ENCODE measurements at places on chromosomes 13 and 19.

- DNase-seq, result no peak
Observed at GRCh38 chr13:46165485-46166223, 16.3 kb downstream of the LCP1 start.

GRCh38 chr13:108621462-108621861, 7.9 kb upstream of the MYO16 start:
- no peak for DNase-seq

DNA sequence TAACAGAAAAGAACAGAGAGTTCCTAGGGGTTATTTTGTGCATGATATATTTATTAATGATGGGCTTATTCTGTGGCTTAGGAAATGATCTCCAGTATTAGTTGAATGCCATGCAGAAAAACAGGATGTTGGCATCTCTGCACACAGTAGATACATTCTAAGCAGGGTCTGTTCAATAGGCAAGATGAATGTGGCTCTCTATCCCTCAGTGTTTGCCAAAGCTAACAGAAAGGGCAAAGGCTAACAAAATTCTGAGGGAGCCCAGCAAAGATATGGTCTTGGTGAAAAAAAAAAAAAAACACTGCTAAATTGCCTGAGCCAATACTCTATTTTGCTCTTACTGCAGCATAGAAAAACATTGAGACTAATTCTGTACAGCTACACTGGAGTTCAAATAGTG, 1095.8 kb downstream of the UQCRFS1 start:
- no peak for DNase-seq

DNA sequence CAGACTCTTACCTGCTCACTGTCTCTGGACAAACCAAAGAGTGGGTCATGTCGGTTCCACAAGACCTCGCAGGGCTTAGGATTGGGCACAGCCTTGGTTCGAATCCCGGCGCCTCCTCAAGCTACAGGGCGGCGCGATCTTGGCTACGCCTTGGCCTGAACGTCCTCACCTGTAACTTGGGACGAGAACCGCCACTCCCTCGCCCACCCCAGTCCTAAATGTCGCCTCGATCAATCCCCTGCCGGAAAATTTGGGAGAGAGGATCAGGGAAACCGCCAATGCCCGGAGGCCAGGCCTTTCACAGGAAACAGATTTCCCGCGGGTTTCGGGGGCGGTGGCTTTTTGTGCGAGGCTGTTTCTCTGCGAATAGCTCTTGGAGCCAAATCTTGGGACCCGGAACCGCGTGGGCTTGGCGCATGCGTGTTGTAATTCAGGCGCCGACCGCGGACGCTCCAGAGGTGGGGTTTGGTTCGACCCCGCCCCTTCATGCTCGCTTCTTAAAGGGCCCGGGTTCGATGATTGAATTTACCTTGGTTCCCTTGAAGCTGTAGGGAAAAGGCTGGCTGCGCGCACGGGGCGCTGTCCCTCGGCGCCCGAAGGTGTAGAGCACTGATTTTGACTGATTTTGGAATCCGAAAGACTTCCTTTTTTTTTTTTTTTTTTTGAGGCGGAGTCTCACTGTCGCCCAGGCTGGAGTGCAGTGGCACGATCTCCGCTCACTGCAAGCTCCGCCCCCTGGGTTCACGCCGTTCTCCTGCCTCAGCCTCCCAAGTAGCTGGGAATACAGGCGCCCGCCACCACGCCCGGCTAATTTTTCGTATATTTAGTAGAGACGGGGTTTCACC, at the start of gene NR2C2AP:
NR2C2AP (minus strand) TSS at position 403 of the 845 bp plus-strand sequence; CDS start at position 49, 354 bp downstream.
- DNase-seq, result peak; percentile 88

DNA sequence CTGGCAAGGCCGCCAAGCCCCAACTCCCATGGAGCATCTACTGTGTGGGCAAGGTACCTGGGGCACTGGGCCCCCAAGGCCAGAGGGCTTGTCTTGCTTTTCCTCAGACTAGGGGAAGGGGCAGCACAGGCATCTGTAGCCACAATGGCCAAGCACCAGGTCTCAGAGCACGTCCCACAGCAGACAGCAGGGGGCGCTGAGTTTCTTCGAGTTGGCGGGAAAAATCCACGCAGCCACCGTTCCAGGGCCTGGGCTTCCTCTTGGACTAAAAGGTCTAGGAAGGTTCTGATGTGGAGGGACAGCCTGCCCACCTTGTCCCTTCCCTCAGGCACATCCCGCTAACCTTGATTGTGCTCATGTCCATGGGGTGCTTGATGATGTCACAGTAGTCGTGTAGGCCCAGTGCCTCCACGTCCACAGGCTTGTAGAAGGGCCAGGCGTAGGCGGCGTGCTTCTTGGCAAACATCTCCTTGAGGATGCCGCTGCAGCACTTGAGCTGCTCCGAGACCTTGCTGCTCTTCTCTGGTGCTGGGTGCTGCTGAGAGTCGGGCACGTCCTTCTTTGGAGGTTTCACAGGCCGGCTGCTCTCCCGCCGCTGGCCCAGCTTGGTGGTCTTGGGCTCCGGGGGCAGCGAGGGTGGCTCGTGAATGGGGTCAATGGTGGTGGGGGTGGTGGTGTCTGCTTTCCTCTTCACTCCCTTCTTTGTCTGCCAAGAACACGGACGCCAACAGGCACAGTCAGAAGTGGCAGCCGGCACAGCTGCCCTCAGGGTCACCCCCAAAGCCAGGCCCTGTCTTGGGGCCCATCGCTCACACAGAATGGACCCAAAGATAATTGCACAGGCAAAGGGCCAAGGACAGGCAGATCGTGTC, 32.0 kb upstream of the EPHX3 start:
- DNase-seq, result peak; percentile 78

GRCh38 chr13:106183410-106184065, 351.9 kb downstream of the EFNB2 start:
- no peak for DNase-seq

DNA sequence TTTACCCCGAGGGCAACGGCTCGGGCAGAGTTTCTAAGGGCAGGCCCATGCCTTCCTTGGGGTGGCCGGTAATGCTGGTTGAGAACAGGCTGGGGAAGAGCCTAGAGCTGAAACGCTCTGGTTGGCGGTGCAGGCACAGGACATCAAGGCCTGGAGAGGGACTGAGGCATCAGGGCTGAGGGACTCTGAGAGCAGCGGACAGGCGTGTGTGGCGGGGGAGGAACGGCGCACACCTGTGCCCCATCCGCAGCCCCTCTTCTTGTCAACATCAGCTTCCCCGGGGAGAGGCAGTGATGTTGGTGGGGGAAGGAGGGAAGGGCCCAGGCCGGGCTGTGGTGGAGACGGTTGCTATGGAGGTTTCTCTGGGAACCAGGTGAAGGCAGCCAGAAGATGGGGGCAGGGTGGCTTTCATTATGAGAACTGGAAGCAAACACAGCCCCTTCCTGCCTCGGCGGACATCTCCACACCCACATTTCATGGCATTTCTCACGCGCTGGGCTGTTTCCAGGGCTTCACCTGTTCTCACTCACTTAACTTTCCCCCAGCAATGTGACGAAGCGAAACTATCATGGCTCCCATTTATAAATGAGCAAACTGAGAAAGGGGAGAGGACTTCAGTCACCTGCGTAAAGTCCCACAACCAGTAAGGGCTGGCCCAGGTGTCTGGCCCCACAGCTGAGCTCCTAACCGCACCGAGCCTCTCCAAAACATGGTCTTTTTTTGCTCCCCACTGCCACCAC, 8.2 kb upstream of the ATF5 start:
- no peak for DNase-seq

DNA sequence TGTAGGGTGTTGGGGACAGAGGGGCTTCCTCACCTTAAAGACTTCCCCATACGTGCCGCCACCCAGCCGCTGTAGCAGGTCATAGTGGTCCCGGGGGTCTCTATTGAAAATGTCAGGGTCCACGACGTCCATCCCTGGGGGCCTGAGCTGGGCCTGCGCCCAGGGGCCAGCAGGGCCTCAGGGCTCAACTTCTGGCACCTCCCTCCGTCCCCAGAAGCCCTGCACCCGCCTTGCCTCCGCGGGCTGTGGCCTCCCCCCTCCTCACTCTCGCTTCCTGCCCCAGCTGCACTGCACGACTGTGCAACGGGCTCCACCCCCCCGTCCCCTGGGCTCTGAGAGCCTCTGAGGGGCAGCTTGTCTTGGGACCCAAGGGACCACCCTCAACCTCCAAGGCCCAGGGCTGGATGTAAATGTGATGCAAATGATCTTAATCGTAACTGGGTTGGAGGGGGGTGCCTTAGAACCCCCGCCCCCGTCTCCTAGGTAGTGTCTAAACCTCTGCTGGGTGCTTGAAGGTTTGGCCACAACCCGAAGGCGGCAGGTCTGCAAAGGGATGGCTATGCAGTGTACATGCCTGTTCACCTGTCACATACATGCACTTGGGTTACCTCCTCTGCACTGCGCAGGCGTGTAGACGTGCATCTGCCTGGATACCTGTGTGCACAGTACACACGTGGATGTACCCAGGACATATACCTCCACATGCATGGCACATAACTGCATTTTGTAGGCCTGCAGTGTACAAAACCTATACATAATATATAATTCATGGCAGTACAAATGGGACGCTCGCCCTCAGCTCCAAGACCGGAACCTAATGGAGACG, at the start of gene MAP4K1:
MAP4K1 (minus strand) TSS at position 190 of the 826 bp plus-strand sequence; CDS start at position 132, 58 bp downstream.
- peak; percentile 29 for DNase-seq

DNA sequence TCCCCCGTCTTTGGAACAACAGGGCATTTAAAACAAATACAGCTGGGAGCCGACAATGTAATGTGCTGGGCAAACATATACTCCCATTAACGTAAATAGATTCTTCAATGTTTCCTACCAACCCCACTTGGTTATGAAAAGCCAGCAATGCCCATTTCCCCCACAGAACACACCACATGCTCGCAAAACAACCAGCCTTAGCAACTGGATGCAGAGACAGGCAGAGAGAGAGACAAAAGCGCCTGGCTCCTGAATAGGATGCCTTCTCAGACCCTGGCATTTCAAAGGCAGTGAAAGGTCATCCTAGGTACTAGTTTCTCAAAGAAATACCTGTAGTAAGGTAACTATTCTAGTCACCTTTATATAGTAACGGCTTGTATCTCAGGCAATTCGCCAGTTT, 462.9 kb downstream of the ITGBL1 start:
- no peak for DNase-seq

DNA sequence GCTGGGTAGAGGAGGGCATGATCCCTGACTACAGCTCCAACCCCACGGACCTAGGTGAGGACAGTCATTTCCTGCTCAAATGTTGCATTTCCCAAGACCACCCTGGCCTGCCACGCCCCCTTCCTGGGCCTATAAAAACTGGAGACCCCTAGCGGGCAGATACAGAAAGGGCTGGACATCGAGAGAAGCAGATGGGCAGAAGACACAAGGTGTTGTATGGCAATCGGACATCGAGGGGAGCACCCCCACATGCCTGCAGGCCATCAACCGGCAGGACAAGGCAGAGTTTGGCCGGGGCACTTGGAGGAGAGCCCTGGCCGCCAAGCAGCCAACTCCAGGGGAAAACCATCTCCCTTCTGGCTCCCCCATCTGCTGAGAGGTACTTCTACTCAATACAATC, 746.4 kb downstream of the PCDH9 start:
- DNase-seq, result no peak

GRCh38 chr13:47598340-47598911, 402.6 kb downstream of the SUCLA2 start:
- DNase-seq, result no peak

- peak; percentile 65 for DNase-seq
Observed at GRCh38 chr19:1076951-1077350, 10.0 kb downstream of the ARHGAP45 start.

DNA sequence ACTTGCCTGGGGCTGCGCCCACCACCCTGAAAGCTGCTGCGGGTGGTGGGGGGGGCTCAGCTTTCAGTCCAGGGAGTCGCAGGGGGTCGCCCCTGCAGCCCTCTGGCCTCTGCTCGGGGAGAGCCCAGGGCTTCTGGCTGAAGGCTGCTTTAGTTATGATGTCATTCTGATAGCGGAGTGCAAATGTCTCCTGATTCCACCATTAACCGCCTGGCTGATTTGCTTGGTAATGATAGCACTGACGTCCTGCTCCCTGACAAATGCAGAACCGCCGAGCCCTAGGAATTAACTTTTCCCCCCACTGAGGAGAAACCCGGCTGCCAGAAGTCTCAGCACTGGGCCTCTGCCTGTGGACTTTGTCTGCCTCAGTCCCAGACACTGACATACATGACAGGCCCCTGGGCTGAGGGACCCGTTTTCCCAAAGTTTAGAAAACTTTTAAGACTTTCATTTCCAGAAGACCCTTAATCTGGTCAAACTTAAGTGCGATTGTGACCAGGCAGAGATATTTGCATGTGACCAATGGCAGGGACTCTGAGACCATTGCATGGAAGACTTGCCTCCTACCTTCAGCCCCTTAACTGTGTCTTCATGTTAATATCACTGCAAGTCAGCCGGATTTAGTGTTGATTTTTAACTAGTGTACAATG, 142.5 kb upstream of the ZNF536 start:
- no peak for DNase-seq

DNA sequence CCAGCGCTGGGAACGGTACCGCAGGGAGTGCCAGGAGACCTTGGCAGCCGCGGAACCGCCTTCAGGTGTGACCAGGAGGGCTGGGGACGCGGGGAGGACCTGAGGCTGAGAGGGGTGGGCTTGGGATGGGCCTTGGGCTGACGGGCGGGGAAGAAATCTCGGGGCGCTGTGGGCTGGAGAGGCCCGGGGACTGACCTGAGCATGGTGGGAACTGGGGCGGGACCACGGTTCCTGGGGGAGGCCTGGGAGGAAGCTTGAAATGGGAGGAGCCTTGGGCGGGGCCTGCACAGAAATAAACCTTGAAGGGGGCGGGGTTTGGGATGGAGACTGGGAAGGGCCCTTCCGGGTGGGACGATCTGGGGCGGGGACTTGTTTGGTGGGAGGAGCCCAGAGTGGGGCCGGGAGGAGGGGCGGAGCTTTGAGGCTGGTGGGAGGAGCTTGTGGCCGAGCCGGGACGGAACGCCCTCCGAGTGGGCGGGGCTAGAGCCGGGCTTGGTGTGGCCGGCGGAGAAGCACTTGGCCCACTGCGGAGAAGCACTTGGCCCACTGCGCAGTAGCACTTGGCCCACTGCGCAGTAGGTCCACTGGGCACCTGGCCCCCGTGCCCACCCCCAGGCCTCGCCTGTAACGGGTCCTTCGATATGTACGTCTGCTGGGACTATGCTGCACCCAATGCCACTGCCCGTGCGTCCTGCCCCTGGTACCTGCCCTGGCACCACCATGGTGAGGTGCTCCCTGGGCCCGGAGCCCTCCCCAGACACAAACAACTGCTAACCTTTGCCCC, 2.8 kb downstream of the GIPR start:
- DNase-seq, result no peak

DNA sequence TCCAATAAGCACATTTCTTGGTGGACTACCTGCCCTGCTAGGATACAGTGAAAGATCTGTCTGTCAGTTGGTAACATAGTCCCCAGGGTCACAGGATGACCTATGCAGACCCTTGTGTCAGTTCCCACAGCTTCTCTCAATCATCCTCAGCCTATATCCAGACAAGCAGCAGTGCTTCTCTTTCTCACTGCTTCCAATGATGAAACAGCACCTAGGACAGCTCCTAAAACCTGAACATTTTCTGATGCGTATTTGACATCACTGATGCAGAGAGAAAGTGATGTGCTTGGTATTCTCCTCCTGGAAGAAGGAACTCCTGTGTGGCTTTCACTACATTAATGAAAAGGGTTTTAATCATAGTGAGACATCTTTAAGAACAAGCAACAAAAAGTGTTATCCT, 43.7 kb downstream of the ZNF557 start:
- DNase-seq, result no peak

Data from tibial artery (tissue), 4 donors.